ENCODE measurements at places on chromosomes 7 and 10.
A peak's percentile ranks its signal among the peaks of the same experiment; 100 is the strongest.

DNA sequence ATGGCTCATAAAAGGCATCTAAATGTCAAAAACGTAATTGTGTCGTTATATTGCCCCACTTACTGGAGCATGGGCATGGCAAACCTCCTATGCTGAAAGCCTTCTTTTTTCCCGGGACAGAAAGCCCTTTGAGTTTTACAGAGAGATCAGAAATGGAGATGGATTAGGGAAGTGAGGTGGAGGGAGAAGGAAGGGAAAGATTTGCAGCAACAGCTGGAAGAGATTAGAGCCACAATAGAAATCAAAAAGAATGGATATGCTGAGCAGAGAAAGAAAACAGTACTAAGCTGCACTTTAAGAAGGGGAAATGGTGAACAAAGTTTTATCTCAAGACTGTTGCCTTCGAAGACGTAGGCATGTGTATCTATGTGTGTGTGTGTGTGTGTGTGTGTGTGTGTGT, 97.2 kb upstream of the PCGF5 start:
- no peak for DNase-seq

- DNase-seq: no peak
These were observed 37.5 kb upstream of the ANK3 start for GRCh38 chr10:60427148-60427547.

DNA sequence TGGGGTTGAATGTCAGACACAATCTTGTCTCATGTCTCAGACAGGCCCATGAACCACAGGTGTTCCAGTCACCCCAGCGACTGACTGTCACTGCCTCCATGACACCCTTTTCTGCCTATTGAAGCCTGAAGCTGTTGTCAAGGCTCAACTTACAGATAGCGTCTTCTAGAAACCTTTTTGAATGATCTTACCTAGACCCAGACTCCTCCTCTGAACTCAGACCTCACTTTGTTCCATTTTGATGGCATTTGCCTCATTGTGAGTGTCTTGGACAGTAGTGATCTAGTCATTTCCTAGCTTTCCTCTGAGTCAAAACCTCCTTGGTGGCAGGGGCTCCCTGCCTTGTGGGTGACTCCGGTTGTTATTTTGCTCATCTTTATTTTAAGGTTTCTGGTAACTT, 98.3 kb upstream of the AGK start:
- DNase-seq: no peak

DNA sequence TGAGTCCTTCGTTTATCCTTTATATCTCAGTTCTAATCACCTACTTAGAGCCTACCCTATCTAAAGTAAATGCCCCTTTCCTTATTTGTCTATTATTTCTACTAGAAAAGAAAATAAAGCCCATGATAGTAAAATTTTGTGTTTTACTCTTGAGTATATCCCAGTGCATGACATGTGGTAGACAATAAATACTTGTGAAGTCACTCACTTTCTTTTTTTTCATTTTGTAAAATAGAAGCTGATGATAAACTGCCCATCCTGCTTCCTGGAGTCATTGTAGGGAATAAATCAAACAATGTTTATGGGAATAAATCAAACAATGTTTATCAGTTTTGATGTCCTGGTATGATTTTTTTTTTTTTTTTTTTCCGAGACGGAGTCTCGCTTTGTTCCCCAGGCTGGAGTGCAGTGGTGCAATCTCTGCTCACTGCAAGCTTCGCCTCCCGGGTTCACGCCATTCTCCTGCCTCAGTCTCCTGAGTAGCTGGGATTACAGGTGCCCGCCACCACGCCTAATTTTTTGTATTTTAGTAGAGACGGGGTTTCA, 36.1 kb downstream of the BTRC start:
- no peak for DNase-seq

DNA sequence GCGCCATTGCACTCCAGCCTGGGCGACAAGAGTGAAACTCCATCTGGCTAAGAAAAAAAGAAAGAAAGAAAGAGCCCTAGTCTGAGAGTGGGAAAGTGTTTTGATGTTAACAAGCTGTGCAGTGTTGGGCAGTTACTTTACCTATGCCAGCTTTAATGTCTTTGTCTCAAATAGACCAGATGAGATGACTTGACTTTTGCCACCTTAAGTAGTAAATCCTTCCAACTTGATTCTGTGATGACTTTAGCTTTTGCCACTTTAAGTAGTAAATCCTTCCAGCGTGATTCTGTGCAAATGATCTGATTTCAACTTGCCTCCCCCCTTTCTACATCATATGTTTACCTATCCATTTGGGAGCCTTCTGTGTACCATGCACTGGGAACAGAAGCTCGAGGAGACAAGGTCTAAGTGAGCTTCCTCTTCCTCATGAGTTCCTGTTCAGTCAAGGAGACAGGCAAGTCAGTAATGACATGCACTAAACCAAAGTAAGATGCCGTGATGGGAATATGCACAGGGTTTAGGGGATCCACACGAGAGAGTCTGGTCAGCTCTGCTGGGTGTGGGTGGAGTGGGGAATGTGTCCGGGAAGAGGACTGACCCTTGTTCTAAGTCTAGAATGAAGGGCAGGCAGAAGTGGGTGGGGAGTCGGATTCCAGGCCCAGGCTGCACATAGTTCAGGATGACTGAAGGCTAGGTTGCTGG, 17.2 kb downstream of the INPP5F start:
- DNase-seq: no peak

GRCh38 chr7:117402109-117402508, 25.2 kb downstream of the ASZ1 start:
- DNase-seq: no peak

GRCh38 chr10:102608487-102608886, 35.8 kb upstream of the TRIM8 start:
- DNase-seq: no peak

- no peak for DNase-seq
These were observed 219.1 kb upstream of the PITRM1 start for GRCh38 chr10:3391657-3392056.

DNA sequence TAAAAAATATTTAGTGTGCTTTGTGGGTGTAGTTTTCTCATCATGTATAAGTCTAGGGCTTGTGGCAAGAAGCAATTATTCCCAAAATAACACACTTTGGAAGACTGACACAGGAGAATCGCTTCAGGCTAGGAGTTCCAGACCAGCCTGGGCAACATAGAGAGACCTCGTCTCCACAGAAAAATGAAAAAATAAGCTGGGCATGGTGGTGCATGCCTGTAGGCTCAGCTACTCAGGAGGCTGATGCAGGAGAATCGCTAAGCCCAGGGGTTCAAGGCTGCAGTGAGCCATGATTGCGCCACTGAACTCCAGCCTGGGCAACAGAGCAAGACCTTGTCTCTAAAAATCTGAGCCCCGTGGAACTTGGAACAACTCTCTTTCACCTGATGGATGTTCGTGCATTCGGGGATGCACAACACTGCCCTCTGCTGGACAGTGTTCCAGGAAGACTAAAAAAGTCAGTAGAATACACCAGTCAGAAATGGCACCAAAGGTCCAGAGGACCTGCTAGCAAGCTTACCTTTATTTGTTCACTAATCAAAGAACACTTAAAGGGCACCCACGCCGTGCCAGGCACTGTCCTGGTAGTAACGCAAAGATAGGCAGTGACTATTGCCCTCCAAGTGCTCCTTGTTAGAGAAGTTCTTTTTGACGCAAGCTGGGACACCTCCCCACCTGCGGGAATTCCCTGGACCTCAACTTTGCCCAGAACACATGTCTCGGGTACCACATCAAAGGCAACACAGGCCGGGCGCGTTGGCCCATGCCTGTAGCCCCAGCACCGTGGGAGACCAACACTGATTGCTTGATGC, 81.9 kb upstream of the CALN1 start:
- peak; percentile 28 for DNase-seq

DNA sequence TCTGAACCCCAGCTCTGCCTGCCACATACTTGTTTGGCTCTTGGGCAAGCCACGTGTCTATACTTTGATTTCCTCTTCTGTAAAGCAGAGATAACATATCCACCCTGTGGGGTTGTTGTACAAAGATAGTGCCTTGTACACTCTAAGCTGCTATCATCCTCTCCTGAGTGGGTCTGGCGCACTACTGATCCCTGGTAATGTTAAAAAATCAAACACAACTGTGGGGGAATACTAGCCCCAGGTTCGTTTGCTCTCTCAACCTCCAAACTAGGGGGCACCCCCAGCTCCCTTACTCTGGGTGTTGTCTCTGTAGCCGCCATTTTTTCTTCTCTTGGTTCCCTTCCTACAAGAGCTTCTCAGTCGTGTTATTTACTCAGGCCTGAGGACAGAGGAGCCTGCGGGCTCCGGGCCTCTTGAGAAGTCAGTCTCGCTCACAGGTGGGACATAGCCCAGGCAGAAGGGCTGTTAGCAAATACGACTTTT, 1.0 kb downstream of the POLM start:
- no peak for DNase-seq

- no peak for DNase-seq
These were observed 18.3 kb downstream of the FIGNL1 start for GRCh38 chr7:50431722-50432305.
